ENCODE measurements at places on chromosomes 3 and 15.

DNA sequence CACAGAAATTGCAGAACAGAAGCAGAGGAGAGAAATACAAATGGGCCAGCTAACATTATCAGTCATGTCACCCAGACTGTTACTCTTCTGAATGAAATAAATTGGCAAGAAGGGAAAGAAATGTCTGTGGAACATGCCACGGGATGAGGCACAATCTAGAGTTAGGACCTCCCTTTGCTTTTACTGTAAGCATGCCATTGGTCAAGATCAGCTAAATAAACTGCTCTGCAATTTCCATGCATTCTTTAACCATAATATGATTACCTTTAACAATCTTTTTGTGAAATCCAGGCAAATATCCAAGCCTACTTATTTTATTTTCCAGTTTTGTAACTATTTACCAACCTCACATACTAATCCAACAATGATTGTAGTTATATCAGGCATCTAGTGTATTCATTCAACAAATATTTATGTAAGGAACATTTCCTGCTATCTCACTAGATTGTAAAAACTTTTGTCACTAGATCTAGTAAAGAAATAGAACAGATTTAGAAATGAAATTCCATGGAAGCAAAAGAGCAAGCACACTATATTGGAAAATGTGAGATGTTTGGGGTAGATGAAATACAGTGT lies 383.4 kb downstream of the MECOM start:
- no peak for DNase-seq

DNA sequence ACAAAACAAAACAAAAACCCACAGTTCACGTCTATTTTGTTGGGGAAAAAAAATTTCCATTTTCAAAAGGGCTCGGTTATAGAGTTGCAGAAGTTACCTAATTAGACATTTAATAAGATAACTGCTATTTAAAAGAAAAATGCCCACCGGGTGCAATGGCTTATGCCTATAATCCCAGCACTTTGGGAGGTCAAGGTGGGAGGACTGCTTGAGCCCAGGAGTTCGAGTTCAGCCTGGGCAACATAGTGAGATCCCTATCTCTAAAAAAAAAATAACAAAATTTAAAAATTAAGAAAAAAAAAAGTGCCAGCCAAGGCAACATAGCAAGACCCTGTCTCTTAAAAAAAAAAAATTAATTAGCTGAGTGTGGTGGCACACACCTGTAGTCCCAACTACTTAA lies 19.2 kb downstream of the SEC11A start:
- DNase-seq, result no peak

GRCh38 chr15:57624730-57625129 lies 33.0 kb downstream of the MYZAP start:
- no peak for DNase-seq

DNA sequence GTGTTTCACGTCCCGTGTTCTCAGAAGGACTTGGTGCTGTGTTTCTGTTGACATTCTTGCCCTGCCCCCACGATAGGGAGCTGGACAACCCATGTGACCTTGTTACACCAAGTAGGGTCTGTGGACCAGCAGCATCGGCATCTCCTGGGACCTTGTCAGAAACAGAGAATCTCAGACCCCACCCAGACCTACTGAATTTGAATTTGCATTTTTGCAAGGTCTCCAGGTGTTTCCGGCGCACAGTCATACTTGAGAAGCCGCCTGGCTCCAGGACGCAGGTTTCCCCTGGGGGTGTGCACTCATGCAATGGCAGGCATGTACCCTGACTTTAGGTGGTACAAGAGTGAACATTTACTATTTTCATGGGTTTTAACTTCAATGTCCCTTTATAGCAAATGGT lies 117.9 kb downstream of the TLE3 start:
- DNase-seq, result no peak

- no peak for DNase-seq
Observed at GRCh38 chr15:73388256-73388781, 19.6 kb upstream of the HCN4 start.

- DNase-seq, result no peak
Observed at GRCh38 chr15:41789236-41789635, 15.0 kb downstream of the MAPKBP1 start.

GRCh38 chr3:170007031-170007663 lies 30.6 kb upstream of the GPR160 start:
- DNase-seq, result no peak

DNA sequence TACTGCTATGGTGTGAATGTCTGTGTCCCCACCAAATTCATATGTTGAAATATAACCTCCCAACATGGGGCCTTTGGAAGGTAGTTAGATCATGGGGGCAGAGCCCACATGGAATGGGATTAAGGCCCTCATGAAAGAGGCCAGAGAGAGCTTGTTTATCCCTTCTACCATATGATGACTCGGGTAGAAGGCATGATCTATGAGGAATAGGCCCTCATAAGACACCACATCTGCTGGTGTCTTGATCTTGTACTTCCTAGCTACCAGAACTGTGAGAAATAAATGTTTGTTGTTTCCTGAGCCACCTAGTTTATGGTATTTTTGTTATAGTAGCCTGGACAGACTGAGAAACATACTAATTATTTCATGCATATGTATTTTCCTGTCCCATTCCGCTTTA lies 51.9 kb downstream of the WWTR1 start:
- no peak for DNase-seq

DNA sequence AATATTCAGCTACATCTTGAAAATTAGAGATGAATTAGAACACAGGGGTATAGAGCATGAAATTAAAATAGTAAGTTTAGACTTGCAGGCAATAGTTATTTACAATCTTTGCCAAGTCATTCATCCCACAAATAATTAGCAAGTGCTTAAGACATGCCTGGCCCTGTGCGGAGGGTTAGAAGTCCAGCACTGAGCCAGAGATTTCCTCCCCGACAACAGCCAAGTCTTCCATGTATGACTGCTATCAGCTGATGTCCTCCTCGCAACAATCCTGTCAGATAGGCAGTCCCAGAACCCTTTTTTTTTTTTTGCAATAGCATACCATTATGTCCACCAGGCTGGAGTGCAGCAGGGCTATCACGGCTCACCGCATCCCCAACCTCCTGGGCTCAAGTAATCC lies 14.6 kb downstream of the SIN3A start:
- DNase-seq, result no peak

- DNase-seq, result no peak
Observed at GRCh38 chr15:71010472-71010871, 104.8 kb upstream of the THSD4 start.

DNA sequence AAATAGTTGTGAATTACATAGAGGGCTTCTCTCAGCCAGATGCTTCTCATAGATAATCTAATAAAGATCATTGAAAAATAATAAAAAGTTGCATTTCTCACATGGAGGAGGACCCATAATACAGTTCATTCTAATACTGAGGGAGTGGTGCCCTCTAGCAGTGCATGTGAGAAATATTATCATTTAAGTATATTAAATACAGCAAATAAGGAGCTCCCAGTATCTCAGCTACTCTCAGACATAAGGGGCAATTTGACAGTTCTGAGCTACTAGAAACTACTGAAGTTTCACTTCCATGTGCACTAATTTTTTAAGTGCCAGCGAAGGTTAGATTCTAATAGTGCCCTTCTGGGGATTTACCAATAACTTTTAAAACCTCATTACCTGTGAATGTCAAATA lies 188.3 kb downstream of the IL5RA start:
- DNase-seq, result no peak

- no peak for DNase-seq
Observed at GRCh38 chr3:136075218-136075808, 109.8 kb downstream of the PPP2R3A start.

DNA sequence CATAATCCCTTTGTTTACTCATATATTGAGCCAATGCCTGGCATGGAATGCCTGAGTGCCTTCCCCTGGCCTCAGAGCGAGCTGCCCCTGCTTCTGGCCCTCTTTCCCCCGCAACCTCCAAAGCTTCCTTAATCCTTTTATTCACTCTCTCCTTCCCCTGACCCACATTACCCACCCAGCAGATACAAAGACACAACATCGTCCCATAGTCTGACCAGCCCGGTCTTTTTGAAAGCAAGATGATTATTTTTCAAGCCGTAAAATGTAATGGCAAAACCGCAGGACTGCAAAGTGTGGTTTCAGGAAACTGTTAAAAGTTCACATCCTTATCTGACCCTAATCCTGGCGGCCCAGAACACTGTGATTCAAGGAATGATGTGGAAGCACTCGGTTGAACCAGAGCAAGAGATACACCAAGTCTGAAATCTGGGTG lies 78.4 kb upstream of the LRTM1 start:
- no peak for DNase-seq

GRCh38 chr3:193665370-193665989 lies 72.5 kb downstream of the OPA1 start:
- no peak for DNase-seq

DNA sequence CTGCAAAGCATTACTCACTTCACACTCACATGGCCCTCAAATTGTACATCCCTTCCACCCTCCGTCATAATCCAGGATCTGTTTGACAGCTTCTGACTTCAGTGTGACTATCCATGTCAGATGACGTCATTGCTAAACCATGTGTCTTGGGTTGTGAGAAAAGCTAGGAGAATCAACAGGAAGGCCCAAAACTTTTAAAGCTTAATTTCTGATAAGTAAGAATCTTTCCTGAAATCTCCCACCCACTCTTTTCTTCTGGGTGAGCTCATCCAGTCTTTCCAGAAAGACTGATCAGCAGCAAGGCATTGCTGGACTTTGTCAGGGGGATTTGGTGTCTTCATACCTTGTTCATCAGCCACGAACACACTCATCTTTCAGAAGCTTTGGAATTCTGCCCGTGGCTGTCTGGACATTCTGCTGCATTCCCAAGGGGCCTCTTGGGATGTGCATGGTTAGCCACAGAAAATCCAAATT lies 11.5 kb upstream of the LMCD1 start:
- DNase-seq, result no peak

DNA sequence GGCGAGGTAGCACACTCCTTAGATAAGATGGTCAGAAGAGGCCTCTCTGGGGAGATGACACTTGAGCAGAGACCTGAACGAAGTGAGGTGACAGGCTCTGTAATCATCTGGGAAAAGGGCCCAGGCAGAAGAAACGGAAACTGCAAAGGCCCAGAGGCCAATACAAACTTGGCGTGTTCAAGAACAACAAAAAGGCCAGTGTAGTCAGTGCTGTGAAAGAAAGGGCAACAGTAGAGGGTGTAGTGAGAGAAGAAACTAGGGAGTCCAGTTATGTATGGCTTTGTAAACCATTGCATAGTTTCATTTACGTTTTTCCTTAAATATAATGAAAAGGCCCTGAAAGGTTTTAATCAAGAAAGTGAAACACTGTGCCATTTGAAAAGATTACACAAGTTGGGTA lies 31.8 kb downstream of the PLD1 start:
- no peak for DNase-seq

GRCh38 chr3:111967068-111967467 lies 11.8 kb upstream of the ABHD10 start:
- DNase-seq, result no peak

- DNase-seq, result no peak
Observed at GRCh38 chr15:86077070-86077469, 2.6 kb upstream of the AGBL1 start.

DNA sequence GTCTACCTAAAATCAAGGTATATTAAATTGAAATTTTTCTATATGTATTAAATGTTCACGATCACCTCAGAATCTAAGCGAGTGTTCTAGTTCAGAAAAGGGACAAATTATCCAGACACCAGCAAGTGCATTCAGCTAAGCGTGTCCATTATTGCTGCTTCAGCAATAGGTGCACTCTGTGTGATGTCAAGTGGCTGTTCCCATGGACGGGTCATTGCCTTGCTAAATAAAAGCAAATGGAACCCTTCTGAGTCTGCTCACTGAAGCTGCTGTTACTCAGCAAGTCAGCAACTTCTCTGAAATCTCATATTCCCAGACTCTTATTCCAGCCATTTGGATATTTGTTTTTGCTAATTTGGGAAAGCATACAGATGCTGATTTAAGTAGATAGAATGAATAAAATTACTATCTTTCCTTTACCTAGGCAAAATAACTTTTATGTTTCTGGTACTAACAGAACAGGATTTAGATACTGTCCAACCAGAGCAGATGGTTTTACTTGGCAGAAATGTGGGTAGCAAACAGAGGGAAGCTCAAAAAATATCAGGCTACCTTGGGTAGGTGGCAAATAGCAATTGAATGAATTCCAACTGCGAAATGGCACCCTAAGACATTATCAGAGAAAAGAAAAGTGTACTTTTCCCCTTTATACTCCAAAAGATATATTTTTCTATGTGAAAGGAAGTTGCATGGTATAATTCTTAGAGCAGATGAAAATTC lies 407.0 kb downstream of the GAP43 start:
- no peak for DNase-seq

- no peak for DNase-seq
Observed at GRCh38 chr3:151639418-151639740, 94.3 kb upstream of the AADACL2 start.

DNA sequence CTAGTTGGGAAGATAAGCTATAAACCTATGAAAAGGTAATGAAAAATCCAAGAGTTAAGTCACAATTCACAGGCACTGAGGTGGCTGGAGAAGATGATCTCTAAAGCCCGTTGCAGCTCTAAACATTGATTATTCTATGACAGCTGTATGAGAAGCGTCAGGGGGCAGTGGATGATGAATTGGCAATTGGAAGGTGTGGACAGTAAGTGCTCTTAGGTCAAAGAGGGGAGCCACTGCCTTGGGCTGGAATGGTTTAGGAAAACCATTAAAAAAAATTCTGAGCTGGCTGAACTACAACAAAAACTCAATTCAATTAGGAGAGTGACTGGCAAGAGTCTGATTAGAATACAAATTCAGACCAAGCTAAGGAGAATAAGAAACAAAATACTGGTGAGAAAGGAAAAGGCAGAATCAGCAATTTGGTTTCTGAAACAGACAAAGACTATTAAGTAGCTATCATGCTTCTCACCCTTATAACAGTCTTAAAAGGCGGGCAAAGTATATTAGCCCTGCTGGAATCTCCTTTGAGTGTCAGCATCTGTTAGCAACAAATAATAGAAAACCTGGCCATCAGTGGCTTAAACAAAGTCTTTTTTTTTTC lies 8.8 kb upstream of the NMD3 start:
- no peak for DNase-seq

DNA sequence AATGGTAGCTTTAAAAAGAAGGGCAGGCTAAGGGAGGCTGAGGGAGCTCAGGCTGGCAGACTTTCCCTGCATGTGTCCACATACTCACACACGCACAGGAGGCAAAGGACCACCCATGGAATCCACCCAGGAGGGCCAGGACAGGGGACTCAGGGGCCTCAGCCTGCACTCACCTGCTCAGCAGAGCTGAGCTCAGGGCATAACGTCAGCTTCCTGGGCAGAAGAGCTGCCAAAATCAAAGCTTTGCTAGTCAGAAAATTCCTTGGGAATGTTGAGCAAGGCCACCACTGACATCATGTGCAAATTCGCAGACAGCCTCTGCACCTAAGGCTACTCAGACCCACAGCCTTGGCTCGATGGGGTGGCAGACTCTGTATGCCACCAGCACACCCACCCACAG lies 16.4 kb upstream of the ALAS1 start:
- DNase-seq, result no peak
